ENCODE measurements at places on chromosomes 6 and 20. TPM values are rescaled to one million over a fixed set of nuclear protein-coding genes. Genes with fewer than 3 reads are reported as not detected.

The CD109 gene
- 4.4 TPM for total RNA-seq

The TMC2 gene
- total RNA-seq = not detected

DNA sequence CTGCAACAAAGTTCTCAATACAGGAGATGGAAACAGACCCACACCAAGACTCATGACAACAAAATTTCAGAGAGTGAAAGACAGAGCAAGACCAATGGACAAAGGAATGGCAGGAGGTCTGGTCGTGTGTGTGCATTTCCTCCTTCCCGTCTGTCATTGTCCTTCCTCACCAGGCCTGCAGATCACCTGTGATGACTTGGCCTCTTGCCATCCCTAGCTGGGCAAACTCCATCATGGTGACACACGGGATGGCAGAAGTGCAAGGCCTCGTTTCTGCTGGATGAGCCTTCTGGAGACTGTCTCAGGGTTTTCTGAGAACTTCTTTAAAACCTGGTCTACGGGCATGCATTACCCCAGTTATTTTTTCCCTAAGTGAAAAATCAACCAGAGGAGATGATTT lies 49.2 kb downstream of the RPP21 start:
- no peaks in the 10 kb centered on the region for H3K36me3 ChIP-seq
- no peak overlapping the region for H3K4me3 ChIP-seq
- no peak overlapping the region for H3K27ac ChIP-seq
- H3K27me3 ChIP-seq = peaks cover 61% of the 10 kb centered on the region
- H3K4me1 ChIP-seq = no peaks in the 10 kb centered on the region

DNA sequence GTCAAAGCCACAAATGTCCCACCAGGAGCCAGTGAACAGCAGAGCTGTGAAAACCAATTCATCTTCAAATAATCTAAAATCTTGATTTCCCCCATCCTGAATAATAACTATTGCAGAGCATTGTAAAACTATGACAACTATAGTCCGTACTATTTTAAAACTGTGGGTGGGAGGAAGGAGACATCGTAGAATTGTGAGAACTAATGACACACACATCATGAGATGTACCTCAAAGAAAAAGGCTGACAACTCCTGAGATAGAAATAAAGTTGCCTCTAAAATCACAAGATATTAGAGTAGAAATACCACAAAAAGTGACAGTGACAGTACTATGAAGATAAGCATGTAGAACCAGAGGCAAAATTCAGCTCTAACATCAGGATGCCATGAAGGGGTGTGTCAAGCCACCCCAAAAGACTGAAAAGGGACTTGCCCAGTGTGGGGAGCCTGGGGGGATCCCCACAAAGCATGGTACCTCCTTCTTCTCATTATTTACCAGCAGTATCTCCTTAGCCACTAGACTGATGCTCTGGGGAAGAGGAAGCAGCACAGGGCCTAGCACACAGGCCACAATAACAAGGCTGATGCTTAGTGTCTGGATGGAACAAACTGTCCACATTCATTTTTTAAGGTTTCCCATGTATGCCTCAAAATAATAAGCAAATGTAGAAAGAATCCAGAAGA lies 13.4 kb downstream of the NAPB start:
- H3K27ac ChIP-seq = no peak overlapping the region
- H3K36me3 ChIP-seq = peaks cover 17% of the 10 kb centered on the region
- no peaks in the 10 kb centered on the region for H3K27me3 ChIP-seq
- no peak overlapping the region for H3K4me3 ChIP-seq
- peaks cover 27% of the 10 kb centered on the region for H3K4me1 ChIP-seq
- no peak for DNase-seq

DNA sequence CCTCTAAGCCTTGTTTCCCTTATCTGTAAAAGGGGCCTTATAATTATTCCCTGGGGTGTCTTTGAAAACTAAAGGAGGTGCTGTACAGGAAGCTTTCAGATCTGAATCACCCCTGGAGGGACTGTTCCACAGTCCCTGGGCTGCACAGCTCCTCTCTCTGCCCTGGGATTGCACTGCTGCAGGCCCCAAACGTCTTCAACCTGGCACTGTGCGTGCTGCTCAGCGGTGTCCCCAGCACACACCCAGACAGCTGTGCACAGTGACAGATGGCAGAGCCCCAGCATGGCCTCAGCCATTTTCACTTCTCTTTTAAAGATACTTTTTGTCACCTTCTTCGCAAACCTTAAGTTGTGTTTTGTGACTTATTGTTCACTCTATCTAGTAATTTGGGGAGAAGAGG lies 50.7 kb upstream of the INSM1 start:
- no peak overlapping the region for H3K4me3 ChIP-seq
- DNase-seq = no peak

DNA sequence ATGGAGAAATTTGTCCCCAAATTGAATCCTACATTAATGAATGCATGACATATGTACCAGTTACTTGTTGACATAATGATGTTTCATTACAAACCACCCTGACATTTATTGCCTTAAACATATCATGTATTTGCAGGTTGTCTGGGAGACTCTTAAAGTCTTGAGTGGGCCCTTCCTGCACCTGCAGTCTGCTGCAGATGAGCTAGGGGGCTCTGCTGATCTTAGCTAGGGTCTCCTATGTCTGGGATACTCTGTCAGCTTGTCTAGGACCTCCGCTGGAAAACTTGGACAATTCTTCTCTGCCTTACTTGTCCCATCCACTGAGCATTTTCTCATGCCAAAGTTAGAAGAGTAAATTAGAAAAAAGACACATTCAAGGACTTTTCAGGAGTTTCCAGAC lies 581.6 kb downstream of the HAO1 start:
- no peak overlapping the region for H3K27ac ChIP-seq
- H3K4me1 ChIP-seq = no peaks in the 10 kb centered on the region
- no peaks in the 10 kb centered on the region for H3K27me3 ChIP-seq
- no peaks in the 10 kb centered on the region for H3K36me3 ChIP-seq

DNA sequence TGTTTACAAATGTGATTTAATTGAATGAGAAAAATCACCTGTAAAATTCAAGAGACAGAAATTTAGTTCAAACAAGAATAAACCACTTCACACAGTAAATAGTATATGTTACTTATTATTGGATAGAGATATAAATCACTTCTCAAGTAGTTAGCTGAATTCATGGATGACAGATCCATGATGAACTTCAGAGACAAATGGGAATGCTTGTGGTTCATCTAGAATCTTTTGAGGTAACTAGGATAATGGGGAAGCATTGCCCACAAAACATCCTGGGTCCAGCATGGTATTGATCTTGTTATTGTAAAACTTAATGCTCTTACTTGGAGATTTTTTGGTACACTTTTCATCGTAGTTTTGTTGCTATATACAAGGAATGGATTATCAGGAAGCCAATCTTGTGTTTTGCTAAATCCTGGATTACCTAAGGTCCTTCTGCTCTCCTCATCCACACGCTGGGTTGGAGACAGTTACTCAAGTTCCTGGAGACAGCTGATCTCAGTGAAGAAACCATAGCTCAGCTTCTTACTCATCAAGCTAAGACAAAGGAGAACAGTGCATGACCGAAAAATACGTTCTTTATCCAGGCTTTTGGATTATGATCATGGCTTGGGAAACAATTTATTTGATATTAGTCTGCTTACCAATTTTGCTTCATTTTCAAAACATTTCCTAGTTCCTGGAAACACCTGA lies 142.5 kb upstream of the PREP start:
- H3K27me3 ChIP-seq = peaks cover 14% of the 10 kb centered on the region
- no peaks in the 10 kb centered on the region for H3K36me3 ChIP-seq
- no peak overlapping the region for H3K4me3 ChIP-seq
- DNase-seq = no peak
- no peak overlapping the region for H3K27ac ChIP-seq

DNA sequence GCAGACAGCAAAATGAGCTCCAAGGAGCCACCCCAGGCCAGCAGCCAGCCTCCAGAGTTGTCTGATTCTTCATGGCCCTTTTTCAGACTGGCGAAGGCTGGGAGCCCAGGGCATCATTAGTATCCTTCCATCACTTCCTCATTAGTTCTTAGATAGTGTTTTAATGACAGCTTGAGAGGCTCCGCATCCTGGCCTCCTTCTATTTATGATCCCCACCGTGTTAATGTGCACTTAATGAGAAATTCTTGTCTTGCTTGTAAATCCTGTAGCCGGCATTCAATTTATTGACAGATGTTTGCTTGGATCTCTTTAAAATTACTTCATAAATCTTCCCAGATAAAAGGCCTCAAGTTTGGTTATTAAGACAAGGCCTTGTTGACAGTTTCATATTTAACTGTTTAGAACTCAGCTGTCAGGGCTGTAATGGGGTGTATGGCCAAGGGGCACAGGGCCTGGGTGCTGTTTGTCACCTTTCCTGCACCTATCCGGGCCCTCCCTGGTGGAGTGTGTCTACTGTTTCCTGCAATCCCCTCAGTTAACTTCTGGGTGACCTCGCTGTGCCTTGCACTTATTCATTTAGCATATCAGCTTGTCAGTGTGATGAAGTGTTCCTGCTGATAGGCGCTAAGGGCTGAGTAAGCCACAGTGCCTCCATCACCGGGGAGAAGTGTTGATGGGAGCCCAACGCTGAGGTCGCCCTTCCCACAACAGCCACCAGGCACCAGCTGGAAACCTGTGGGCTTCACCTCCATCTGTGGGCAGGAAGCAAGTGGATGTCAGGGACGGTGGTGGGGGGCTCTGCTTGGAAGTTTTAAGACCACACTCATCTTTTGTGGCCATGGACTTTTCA lies 169.3 kb downstream of the TSHZ2 start:
- H3K27me3 ChIP-seq = no peaks in the 10 kb centered on the region
- peaks cover 4% of the 10 kb centered on the region for H3K4me1 ChIP-seq
- no peak for DNase-seq
- no peak overlapping the region for H3K4me3 ChIP-seq

All from activated CD8-positive, alpha-beta T cell treated with anti-CD3 and anti-CD28 coated beads, Interleukin-2, amount 10 ng/mL, durations not matched to agents 7 days and 5 days (primary cell).